Erythroblast (primary cell): ENCODE measurements at places on chromosomes 13 and 19.

- peak; percentile 3 for DNase-seq
These were observed 427.9 kb downstream of the ZNF536 start for GRCh38 chr19:30799865-30800755.

DNA sequence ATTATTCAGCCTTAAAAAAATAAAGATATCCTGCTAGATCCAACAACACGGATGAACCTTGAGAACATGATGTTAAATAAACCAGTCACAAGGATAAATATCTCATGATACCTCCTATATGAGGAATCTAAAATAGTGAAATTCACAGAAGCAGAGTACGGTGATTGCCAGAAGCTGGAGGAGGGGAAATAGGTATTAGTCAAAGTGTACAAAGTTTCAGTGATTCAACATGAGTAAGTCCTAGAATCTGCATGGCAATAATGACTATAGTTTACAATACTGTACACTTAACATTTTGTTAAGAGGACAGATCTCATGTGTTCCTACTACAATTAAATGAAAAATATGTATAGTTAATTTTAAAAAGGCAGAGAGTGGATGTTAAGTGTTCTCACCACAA lies 206.6 kb upstream of the SLC10A2 start:
- no peak for DNase-seq

GRCh38 chr19:48297975-48298374 lies 27.4 kb upstream of the EMP3 start:
- DNase-seq = no peak

DNA sequence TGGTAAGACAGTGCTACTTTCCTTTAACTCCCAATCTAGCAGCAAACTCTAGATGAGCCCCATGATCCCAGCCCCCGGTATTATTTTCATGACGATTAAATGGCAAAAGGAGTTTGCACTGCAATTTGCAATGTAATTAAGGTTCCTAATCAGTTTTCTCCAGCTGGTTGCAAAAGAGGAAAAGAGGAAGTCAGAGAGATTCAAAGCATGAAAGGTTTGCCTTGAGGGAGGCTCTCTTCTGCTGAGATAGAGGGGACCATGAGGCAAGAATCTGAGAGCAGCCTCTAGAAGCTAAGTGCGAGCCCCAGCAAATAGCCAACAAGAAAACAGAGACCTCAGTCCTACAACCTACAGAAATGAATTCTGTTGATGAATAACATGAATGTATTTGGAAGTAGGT lies 527.1 kb downstream of the UQCRFS1 start:
- no peak for DNase-seq

DNA sequence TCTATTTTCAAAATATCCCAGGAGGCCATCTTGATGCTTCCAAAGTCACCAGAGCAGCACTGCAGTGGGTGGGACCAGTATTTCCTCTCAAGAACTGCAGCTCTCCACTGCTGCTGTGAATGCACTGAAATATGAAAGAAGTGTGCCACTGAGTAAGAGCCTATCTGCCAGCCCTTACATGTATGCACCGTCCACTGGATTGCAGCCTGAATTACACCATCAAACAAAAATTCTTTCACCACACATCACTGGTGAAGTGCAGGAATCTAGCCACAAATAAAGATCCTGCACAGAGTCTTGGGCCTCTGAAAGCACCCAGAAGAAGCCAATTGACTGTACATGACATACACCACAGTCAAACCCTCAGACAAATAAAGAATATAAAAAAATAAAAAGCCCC lies 249.0 kb downstream of the LHFPL6 start:
- DNase-seq = no peak

- DNase-seq = no peak
These were observed 10.1 kb upstream of the IRGC start for GRCh38 chr19:43705729-43706128.

- no peak for DNase-seq
These were observed 8.5 kb downstream of the ACTMAP start for GRCh38 chr19:40741527-40742390.

DNA sequence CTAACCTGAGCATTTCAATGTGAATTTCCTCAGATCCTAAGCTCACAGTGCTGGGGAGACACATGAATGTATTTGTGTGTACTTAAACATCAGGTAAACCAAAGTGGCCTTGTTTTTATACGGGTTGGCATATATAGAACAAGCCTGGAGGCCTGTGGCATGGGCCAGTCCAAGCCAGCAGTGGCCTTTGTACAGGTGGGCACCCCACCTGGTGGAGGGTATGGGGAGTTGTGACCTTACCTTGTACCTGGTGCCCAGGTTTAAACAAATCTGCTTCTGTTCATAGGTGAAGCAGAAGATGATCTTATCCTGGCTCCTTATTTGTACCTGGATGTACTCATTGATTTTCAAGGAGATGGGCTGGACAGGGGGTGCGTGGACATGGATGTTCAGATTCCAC lies 71.0 kb downstream of the ERICH6B start:
- DNase-seq = no peak

DNA sequence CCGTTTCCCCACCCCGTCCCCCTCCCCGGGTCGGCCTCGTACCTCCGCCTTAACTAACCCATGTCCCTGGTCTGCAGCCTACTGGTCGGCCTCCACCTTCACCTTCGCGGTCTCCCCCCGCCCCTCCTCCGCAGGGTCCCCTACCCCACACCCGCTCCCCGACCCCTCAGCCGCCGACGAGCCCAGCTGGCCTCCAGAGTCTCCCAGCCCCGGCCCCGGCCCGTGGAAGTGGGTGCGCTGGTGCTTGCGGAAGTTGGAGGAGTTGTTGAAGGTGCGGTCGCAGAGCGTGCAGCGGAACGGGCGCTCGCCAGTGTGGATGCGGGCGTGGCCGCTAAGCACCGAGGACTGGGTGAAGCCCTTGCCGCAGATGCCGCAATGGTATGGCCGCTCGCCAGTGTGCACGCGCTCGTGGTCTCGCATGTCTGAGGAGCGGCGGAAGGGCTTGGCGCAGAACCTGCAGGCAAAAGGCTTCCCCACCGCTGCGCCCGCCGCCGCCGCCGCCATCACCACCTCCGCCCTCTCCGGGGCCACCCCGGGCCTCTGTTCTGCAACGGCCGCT lies 2.6 kb downstream of the ZNF784 start:
- DNase-seq = no peak

DNA sequence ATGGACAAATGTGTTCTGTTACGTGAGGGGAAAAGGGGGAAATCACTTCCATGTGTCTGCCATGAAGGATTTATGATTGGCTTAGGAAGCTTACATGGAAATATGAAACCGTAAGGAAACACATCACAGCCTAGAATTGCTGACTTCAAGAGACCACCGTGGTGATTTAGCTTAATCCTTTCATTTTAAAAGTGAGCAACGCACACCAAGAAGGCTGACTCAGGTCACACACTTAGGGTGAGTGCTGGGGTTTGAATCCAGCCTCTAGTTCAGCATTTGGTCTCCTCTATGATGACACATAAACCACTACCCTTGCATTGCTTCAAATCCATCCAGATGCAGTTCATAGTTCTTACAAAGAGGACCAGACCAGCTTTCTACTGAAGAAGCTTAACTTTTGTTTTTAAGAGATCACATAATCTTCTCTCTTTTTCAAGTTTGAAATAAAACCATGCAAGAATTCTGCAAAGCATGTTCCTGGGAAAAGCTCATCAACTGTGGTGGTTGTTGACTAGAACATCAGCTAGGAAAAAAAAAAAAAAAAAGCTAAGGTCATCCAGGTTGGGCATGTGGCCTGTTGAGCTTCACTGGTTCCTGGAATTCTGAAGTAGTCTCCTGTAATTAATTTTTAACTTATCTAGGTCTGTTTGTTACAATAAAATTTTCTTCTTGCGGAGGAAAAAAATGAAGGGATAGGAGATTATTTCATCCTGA lies 60.2 kb upstream of the KL start:
- no peak for DNase-seq

GRCh38 chr13:100163375-100163774 lies 74.5 kb downstream of the PCCA start:
- DNase-seq = no peak

DNA sequence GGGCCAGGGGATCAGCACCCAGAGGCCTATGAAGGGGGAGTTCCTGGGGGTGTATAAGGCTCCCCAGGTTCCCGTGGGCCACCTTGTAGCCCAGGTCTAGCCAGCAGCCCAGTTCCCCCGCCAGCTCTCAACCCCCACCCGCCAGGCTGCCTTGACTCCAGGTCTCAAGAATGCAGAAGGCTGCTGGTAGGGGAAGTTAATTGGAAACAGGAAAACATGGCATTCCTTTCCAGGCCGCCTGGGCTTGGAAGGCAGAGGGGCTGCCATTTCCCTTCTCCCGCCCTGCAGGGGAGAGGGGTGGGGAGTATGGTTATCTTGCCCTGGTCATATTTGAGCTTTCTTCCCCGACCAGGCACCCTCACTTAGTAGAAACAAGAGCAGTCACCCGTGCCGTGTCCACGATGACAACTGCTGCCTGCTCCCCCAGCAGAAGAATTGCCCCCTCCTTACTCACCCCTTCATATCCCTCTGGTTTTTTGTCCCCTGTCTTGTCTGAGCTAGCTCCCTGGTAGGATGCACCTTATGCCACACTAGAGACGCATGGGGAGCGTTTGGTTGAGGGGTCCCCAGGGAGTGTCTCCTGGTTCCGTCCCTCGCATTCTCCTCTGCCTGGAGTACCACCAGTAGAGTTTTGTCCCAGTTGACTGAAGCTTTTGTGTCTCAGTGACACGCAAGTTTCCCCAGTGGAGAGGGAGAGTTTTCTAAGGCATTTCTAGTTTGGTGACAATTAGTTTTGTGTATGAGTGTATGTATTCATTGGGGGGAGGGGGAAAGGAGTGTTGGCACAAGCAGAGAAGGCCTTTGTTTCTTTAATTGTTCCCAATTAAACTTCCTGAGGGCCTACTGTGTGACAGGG lies 4.5 kb downstream of the BICRA start:
- no peak for DNase-seq

DNA sequence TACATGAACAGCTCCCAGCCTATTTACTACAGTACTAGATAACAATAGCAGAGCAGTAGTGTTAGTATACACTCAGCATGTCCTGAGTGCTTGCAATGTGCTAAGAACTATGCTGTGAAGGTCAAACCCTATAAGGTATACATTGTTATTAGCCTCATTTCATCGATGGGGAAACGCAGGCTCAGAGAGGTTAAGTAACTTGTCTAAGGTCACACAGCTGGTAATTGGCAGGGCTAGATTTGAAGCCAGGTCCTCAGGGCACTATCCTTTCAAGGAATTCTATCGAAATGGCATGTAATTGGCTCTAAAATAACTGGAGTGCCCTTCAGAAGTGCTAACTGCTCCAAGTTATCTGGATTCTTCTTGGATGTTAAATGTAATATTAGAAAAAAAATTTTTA lies 295.6 kb downstream of the ZNF536 start:
- no peak for DNase-seq

DNA sequence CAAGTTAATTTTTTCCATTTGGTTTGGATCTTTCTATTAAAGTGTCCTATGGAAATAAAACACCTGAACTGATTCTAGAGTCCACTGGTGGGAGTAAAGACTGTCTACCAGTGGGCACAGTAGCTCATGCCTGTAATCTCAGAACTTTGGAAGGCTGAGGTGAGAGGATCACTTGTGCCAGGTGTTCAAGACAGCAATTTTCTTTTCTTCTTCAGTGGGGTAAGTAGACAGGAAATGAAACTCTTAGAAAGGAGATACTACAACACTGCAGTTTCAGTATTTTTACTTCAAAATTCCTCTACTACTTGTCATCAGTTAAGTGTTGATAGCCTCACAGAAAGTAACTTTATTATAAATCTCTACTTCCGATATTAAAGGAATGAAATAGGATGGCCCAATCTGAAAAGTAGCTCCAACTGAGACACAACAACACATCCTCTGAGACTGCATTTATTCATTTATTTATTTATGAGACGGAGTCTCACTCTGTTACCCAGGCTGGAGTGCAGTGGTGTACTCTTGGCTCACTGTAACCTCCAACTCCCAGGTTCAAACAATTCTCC lies 26.3 kb downstream of the DNMT1 start:
- DNase-seq = no peak

DNA sequence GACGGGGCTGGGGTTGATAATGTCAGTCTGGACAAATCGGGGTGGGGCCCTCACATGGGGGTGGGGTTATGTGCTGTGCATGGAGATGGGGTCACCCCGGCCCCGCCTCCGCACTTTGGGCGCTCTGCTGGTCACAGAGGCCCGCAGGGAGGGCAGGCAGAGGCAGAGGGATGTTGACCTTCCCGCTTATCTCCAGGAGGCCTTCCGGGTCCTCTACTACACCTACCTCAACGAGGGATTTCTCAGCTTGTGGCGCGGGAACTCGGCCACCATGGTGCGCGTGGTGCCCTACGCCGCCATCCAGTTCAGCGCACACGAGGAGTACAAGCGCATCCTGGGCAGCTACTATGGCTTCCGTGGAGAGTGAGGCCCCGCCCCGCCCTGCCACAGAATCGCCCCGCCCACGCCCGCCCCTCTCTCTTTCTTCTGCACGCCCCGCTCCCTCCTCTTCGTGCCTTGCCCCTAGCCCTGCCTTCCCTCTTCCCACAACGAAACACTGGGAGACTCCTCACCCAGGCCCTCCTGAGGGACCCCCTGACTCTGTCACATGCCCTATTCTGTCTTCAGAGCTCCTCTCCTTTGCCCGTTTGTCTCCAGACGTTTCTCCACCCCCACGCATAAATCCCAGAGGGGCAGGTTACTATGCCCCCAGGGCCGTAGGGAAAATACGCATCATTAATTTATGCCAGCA lies 32.8 kb downstream of the TMEM161A start:
- DNase-seq = no peak

GRCh38 chr19:4692251-4693077 lies 22.3 kb upstream of the MYDGF start:
- no peak for DNase-seq

GRCh38 chr13:109704771-109705635 lies 81.4 kb downstream of the IRS2 start:
- DNase-seq = peak; percentile 10

DNA sequence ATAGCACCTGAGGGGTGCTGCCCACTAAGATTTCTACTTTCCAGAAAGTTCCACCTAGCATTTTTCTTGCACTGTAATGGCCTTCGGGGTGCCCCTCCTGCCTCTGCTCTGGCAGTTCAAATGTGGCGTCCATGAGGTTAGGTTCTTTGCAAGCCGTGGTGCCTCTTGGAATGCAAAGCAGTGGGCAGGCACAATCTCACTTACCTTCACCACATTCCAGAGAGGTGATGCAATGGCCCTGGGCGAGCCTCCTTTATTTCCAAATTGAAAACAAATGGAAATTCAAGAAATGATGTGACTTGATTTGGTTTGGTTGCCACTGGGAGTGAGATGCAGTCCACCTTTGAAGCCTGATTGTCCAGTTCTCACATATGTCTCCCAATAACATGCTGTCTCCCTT lies 46.9 kb downstream of the FGF9 start:
- DNase-seq = no peak

DNA sequence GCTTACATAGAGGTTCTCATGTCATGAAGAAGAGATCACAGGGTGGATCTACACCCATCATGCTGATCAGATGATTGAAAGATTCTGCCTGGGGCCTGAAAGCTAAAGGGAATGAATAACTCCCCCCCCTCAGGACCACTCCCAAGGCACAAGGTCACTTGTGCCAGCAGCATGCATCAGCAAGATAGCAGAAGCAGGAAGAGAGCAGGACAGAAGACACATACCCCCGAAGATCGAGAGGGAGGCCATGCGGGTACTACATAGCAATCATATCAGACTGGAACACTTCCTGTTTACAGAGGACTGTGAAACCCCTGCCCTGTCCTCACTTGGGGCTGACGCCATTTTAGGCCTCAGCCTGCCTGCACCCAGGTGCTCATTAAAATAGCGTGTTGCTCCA lies 143.2 kb upstream of the EDNRB start:
- DNase-seq = no peak

GRCh38 chr19:35389192-35389861 lies 18.5 kb downstream of the GPR42 start:
- peak; percentile 85 for DNase-seq
